ENCODE measurements at places on chromosomes 16 and 17.
A peak's percentile ranks its signal among the peaks of the same experiment; 100 is the strongest.

GRCh38 chr17:17440938-17441675 is 35.7 kb upstream of the MED9 start:
- peak; percentile 23 for DNase-seq

DNA sequence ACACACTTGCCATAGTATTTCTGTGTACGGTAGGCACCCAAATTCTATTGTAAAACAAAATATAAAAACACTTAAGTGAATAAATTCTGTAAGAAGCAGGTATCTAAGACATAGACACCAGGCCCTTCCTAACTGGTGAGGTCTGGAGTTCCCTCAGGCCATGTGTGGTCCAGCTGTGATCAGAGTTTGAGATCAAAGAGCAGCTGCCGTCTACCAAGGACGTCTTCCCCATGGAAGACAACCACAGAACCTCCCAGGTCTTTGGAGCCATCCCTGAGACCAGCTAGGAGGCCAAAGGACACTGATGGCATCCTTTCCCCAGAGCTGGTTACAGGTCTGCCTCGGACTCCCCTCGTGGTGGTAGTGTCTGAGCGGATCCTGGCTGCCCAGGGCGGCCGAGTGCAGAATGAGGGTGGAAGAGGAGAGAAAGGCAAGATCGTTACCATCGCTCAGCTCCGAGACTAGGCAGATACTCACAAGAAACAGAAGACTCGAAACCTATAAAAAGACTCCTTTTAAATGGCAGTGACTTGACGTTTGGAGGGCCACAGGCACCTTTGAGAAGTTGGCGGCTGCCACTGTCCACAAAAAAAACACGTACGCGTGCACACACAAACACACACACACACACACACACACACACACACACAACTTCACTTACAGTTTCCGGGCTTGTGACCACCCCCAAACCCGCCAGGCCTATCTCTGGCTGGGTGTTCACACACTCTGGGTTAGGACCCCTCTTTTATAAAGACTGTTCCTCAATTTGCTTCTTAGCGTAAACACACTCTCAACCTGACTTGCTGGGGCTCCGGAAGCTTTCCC is 7.5 kb downstream of the TIMP2 start:
- DNase-seq, result no peak

- DNase-seq, result no peak
Measured at GRCh38 chr17:604765-605164, 109.9 kb downstream of the VPS53 start.

DNA sequence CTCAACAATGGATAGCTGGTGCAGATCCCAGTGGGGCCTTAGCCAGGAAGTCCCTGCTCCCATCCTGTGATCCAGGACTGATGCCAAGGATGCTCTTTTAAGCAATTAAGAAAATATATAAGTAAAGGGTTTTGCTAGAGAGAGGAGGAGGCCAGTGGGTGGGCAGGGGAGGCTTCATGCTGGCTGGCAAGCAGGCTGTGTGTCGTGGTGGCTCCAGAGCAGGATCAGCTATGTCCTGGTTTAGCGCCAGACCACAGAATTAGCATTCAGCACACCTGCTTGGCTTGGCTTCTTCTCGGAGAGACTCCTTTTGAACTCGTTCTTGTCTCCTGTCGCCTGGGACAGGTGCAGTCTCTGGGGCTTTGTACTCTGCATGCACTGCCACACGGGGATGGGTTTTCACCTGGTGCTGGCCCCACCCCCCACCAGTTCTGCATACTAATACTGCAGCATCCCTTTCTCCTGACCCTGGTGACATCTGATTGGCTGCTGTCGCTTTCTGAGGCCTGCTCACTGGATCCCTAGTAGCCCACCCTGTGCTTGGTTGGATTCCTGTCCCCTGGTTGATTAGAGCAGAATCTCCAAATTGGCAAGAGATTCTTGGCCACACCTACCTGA is 66.1 kb downstream of the PLD6 start:
- no peak for DNase-seq

- no peak for DNase-seq
Measured at GRCh38 chr17:45686250-45686649, 97.9 kb upstream of the CRHR1 start.

DNA sequence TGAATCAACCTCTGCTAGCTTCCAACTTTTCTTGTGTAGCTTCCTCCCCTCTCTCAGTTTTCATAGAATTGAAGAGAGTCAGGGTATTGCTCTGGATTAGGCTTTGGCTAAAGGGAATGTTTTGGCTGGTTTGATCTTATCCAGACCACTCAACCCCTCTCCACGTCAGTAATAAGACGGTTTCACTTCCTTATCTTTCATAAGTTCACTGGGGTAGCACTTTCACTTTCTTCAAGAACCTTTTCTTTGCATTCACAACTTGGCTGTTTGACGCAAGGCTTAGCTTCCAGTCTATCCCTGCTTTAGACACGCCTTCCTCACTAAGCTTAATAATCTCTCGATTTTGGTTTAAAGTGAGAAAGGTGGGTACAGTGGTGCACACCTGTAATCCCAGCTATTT is 29.7 kb upstream of the OR1A2 start:
- no peak for DNase-seq

GRCh38 chr16:88939245-88939971 is 37.6 kb downstream of the CBFA2T3 start:
- DNase-seq, result no peak

DNA sequence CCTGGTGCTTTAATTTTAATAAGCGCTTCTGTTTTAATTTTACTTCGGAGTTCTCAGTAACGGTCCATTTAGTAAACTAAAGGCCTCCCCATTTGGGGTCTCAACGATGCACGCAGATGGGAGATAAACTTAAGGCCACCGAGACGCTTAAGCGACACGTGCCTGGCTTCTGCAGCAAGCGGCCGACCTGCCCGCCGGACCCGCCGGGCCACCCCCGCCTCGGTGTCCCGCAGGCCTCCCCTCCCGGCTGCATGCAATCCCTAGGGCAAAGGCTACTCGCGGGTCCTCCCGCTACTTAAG is 592 bp downstream of the GCSH start:
- peak; percentile 80 for DNase-seq

- DNase-seq, result peak; percentile 78
Measured at GRCh38 chr17:82592767-82593589, 55.3 kb downstream of the WDR45B start.

- DNase-seq, result peak; percentile 97
Measured at GRCh38 chr17:76382803-76383545, 1.4 kb upstream of the SPHK1 start.

DNA sequence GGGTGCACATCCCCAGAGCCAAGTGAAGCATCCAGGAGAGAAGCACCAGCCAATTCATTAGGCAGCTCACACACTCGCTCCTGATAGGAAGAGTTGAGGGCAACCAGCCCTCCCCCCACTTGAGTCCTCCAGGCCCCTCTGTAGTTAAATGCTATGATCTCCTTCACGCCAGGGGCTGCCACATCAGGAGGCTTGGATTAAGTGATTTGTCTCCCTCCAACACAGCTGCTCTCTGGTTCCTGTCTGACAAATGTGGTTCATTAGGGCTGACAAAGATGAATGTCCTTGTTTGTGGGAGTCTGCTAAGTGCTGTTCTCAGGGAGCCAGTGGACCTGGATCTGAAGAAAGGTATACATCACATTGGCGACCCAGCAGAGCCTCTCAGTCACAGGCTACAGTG is 94.5 kb upstream of the WSCD1 start:
- DNase-seq, result no peak

DNA sequence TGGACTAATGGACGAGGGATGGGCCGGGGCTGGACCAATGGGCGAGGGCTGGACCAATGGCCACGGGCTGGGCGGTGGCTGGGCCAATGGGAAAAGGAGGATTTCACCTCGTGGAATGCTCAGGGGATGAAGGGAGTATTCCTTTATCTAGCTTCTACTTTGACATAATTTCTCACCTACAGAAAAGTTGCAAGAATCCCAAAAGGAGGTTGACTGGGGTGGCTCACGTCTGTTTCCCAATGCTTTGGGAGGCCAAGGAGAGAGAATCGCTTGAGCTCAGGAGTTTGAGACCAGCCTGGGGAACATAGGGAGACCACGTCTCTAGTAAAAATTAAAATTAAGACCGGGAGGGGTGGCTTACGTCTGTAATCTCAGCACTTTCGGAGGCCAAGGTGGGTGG is 5.7 kb upstream of the FLYWCH1 start:
- no peak for DNase-seq

DNA sequence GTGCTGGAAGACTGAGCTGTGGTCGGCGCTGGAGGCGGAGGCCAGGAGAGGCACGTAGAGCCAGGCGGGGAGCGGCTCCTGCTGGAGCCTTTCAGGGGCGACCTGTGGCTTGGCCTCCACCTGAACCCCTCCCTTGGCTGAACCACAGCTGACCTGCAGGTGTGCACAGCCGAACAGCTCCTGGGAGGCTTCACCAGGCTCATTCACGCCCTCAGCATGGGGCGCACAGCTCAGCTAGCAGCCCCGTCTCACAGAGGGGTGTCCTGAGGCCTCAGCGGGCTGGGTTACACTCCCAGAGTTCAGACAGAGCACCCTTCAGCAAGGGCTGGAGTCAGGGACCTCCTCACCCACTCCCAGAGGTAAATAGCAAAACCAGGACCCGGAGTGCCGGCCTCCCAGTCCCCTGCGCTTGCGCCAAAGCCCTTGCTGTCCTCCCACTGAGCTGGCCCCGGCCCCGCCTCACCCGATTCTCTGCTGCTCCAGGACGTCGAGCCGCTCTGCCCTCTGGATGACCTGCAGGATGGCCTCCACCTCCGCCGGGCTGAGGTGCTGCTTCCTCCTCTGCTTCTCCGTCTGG is 31.7 kb downstream of the RPH3AL start:
- DNase-seq, result peak; percentile 84

DNA sequence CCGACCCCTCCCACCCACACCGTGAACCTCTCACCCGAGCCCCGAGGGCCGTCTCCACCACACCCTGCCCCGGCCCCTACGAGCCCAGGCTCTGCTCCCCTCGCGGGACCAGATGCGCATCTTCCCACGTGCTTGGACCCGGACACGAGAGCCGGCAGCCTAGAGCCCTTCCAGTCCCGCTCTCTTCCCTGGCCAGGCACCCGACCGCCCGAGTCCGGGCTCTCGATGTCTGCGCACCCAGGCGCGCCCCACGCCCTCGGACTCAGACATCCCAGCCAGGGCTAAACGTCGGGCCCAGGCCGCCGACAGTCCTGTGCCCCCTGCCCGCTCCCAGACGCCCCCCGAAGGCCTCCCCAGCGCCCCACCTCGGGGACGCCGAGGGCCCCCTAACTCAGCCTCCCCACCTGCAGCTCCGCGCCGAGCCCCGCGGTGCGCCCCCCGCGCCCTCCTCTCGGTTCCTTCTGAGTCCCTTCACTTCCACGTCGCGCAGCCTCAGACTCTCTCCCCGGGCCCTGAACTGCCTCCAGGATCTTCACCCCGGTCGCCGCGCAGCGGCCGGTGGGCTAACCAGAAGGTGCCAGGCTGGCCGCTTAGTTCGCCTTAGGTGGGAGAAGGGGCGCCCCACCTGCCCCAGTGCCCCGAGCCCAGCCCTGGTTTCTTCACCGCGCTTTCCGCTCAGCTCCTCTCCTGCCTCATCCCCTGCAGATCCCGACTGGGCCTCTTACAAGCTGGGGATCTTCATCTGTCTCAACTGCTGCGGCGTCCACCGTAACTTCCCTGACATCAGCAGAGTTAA is 688 bp downstream of the ADAP2 start:
- DNase-seq, result no peak

DNA sequence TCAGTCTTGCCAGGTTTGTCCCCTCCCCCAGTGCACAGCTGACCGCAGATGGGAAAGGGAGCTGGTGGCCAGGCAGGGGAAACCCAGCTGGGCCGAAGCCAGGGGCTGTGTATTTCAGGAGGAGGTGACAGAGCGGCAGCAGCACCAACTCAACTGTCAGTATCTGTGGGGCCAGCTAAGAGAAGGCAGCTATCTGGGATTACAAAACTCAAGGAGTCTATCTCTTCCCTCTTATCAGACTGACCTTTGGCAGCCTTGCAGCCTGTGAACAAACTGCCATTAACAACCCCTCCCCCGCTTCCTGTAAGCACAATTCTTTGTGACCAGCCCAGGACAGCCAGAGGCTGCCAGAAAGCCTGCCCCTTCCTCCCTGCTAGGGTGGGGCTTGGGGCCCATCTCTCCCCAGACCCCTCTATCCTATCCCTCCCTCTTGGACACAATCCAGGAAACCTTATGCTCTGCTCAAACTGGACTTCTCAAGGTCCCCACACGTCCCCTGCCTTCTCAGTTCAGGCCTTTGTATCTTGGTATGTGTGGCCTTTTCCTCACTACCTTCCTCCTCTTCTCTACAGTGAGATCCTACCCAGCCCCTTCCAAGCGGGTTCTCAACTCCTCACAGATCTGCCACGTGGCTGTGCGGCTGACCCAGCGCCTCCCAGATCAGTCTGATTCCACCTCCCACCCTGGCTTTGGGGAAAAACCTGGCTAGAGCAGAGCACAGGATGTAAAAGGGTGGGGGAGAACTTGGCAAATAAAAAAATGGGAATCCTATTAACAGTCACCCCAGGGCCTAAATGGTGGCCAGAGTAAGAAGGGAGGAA is 10.5 kb downstream of the ST3GAL2 start:
- DNase-seq, result peak; percentile 96

GRCh38 chr16:53209877-53210276 is 155.1 kb downstream of the CHD9 start:
- no peak for DNase-seq

DNA sequence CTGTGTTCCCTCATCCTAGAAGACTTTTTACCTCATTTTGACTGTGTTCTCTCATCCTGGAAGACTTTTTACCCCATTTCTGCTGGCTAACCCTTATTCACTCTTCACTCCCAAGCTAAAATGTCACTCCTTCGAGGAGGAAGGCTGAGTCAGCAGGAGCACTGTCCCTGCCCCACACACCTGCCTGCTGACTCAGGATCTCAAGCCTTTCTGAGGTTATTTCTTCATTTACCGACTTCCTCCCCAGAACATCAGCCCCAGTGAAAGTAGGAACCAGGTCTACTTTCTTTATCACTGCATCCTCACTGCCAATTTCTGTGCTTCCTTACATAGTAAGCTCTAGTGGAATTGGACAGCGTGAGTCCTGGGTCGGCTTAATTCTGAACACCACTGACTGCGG is 220.6 kb downstream of the HS3ST4 start:
- DNase-seq, result no peak
